ENCODE measurements at places on chromosomes 4 and X. TPM values are rescaled to one million over a fixed set of nuclear protein-coding genes. Genes with fewer than 3 reads are reported as not detected.

GRCh38 chrX:57266275-57266674, 20.2 kb upstream of the FAAH2 start:
- no peak for DNase-seq

DNA sequence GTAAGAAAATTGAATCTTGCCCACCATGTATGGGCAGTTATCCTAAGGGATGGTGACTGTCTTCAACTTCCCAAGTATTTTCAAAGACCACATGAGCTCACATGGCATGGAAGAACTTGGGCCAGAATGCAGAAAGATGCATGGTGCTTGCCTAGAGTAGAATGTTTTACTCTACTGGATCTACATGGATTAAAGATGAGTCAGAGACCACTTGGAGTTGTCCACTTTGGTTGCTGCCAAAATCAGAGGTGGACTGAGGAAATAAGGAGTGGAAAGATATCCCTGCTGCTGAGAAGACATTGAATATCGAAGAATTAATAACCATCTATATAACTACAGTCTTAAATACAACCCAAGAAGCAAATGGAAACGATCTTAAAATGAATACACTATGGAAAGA, 498.1 kb downstream of the NLGN4X start:
- DNase-seq: no peak

DNA sequence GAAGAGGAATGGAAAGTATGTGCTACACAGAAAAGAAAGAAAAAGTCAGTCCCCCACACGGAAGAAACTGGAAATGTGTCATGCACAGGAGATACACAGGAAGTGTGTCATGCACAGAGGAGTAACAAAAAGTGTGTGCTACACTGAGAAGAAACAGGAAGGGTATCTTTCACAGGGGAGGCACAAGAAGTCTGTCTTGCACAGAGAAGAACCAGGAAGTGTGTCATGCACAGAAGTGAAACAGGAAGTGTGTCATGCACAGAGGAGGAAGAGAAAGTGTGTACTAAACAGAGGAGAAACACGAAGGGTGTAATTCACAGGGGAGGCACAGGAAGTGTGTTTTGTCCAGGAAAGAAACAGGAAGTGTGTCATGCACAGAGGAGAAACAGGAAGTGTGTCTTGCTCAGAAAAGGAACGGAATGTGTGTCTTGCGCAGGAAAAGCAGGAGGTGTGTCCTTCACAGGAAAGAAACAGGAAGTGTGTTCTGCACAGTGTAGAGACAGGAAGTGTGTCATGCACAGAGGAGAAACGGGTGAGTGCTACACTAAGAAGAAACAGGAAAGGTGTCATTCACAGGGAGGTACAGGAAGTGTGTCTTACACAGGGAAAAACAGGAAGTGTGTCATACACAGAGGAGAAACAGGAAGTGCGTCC, 527.2 kb upstream of the PRKX start:
- DNase-seq: no peak

DNA sequence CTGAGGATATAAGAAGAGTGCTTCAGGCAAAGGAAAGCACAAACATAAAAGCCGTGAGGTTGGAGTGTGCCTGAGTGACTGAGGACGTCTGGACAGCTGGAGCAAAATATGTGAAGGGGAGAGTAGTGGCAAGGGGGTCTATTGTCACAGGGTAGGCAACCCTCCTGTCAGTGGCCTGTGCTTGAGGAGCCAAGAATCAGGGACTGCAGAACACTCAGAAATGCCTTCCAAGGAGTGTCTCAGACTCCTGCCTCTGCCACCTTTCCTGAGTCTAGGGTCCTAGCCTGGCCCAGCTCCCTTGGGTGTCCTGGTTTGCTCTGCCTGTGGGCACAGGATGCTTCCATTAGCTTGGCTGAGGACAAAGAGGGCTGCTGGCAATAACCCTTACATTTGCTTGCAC, 152.5 kb upstream of the PJA1 start:
- DNase-seq: no peak

GRCh38 chr4:82561786-82562563, at the start of gene TMEM150C:
TMEM150C (minus strand) TSS chr4:82561988; CDS start chr4:82504657, 57,331 bp downstream.
- peak; percentile 10 for DNase-seq

GPM6B gene
- total RNA-seq: not detected

SMIM10 gene
- 11.8 TPM for total RNA-seq

FRAS1 gene
- total RNA-seq: 4.0 TPM

- DNase-seq: no peak
Observed at GRCh38 chr4:3254302-3255131, 5.6 kb downstream of the MSANTD1 start.

GRCh38 chrX:20477836-20478524, 211.3 kb upstream of the RPS6KA3 start:
- no peak for DNase-seq

LGI2 gene
- total RNA-seq: not detected

- peak; percentile 23 for DNase-seq
Observed at GRCh38 chrX:76796311-76796710, 368.8 kb downstream of the MAGEE1 start.

DNA sequence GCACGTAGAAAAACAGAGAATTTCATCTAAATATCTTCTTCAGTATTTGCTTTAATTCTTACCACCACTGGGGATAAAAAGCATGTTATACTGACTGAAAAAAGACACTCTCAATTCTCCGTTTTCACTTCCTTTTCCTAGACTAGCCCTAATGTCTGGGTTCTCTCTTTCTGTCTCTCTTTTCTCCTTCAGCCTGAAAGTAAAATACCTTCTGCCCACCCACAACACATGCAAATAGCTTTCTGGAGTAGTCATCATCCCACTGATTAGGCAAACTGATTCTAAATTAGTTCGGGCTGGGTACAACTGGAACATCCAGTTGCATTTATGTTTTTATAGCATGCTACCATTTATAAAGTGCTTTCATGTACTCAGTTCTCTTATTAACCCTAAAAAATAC, 142.4 kb upstream of the ANKRD50 start:
- no peak for DNase-seq

SSX1 gene
- total RNA-seq: 0.51 TPM

DNA sequence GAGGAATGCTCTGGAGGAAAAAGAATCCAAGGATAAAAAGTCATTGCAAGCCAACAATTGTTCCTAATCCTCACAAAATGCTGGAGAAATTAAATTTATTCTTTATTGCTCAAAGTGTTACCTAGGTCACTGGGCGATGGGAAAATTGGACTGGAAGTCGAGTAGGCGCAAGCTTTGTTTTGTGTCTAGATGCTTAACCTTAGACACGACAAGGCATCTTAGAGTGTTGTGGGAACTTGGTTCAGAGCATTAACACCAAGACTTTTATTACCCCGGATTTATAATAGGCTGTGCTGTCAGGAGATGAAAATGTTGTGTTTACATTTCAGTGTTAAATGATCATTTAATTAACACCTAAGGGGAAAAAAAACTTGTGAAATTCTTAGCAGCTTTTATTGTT, 25.1 kb downstream of the SLIT2 start:
- no peak for DNase-seq

DNA sequence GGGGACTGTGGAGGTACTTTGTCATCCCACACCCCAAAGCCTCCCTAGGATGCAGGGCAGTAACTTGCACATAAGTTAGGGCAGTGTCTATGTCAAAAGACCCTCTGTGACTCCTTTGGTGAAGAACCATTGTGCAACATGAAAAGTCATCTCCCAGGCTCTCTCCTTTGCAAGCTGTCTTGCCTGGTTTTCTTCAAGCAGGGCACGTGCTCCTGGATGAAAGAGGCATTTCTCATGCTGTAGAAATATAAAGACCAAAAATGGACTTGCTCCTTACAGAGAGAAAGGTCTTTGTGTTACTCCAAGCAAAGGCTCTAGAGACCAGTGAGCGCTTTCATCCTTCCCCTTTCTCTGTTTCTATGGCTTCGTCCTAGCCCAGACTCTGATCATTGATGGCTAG, 44.9 kb downstream of the PLAC1 start:
- DNase-seq: no peak

GRCh38 chr4:98094118-98094517, 49.2 kb downstream of the STPG2 start:
- no peak for DNase-seq

DNA sequence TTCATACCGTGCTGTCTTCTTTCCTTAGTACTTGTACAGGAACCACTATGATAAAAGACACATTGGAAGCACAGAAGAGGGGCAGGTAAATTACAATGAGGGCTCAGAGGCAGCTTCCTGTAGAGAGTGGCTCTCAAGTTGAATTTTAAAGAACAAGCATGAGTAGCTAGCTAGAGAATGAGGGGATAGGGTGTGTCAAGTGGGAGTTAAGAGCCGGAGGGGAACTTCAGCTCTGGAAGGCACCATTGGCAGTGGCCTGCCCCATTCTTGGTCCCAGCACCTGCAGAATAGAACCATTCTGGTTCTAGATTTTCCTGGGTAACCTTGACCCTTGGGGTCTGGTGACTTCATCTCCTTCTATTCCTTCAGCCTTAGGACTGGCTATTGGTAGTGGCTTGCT, 34.0 kb upstream of the JADE1 start:
- no peak for DNase-seq

CLDN34 gene
- total RNA-seq: not detected

PAGE5 gene
- not detected for total RNA-seq

DLG3 gene
- total RNA-seq: 25.6 TPM

GRCh38 chr4:7223541-7223940, 31.2 kb downstream of the SORCS2 start:
- DNase-seq: no peak

DNA sequence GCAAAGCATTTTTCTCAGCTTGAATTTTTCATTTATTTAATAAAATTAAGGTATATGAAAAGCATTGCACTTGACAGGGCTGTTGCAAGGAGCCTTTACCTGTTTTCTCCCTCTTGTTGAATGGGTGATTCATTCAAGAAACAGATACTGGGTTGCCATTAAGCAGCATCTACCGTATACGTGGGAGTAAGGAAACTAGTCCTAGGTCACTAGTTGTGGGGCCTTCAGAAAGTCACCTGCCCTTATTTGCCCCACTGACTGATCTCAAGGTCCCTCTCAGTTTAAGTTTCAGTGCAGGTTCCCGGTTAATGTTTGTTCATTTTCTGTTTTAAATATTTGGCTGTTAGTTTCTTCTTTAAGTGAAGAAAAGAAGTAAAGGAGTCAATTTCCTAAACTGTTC, 34.0 kb downstream of the LHFPL1 start:
- DNase-seq: no peak

CDKL2 gene
- total RNA-seq: 1.8 TPM

DNA sequence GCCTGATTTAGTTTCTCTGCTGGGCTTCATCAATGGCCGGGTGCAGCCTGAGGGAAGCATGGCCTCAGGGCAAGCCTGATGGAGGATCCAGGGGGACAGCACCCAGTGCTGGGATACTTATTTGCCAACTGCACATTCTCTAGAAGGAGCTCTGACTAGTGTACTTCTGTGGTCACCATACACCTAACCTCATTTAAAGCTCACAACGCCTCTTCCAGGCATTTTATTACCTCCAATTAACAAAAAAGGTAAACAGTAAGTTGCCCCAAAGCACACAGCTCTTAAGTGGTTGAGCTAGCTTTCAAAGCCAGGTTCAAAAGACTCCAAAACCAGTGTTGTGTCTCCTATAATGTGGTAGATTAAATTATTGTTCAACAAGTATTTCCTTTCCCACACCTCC, 26.8 kb upstream of the ATXN3L start:
- no peak for DNase-seq

- no peak for DNase-seq
Observed at GRCh38 chrX:139211568-139212182, 318.9 kb upstream of the F9 start.

DNA sequence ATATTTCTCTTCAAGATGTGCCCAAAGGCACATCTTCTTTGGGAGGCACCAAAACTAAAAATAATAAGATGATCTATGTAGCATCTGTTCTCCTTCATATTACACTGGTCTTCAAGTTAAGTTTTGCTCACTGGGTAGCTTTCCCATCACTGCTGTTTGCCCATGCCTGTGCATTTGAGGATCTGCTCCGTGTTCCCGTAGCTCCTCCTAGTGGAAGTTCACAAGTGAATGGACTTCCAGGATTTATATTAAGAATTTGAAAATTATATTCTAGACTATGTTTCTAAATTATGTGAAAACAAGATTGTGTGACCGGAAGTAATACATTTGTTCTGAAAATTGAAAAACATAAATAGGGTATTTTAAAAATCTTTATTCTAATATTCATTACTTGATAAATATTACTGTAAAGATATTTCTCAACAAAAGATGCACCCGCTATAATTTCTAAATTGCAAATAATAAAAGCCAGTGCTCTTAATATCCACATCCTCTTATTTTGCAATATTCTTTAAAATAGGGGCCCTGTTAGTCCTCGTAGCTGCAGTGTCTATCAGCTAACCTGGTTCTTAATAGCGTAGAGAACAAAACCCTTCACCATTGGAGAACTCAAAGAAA, 147.7 kb downstream of the RBM46 start:
- peak; percentile 1 for DNase-seq

KLHL13 gene
- total RNA-seq: 44.4 TPM

DNA sequence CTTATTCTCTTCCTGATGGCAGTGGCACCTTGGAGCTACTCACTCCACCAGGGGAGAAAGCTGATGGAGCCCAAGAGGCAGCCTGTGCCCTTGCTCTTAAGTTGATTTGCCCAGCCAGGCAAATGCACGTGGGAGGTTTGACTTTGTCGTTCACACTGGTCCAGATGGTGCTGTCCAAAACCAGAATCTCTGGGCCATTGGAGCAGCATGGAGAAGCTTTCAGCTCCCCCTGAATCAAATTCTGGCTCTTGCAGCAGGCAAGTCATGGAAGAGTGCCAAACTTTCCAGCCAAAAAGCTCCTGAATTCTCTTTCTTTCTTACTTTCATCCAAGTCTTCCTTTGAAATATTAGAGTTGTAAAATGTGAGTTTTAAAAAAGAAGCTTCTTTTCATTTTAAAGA, 970.4 kb downstream of the RPA4 start:
- DNase-seq: no peak

- DNase-seq: no peak
Observed at GRCh38 chr4:150581641-150582051, 305 bp upstream of the MAB21L2 start.

DNA sequence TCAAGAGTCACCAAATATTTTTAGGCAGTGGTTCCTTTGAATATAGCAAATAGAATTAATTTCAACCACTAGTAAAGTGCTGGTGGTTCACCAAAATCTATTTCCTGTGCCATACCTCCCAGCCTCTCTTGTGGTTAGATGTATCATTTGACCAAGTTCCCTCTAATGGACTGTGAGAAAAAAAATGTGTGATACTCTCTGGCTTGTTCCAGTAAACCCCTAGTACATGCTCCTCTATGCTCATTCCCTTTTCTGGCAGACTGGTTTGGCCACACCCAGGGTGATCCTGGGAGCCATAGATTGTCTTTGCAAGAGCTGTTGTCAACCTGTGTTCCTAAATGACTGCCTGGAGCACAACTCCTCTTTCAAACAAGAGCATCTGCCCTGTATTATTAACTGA, 109.5 kb downstream of the FRAS1 start:
- no peak for DNase-seq

DNA sequence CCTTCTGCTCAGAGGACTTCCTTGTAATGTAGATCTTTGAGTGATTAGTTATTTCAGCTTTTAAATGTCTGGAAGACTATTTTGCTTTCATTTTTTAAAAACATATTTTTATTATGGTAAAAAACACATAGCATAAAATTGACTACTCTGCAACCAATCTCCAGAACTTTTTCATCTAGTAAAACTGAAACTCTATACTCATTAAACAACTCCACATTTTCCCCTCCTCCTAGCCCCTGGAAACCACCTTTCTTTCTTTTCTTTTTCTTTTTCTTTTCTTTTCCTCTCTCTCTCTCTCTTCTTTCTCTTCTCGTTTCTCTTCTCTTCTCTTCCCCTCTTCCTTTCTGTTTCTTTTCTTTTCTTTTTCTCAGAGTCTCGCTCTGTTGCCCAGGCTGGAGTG, 230.6 kb downstream of the DLG3 start:
- DNase-seq: no peak

TEX11 gene
- not detected for total RNA-seq

ITM2A gene
- total RNA-seq: not detected

- DNase-seq: no peak
Observed at GRCh38 chr4:18676526-18676915, 655.0 kb upstream of the LCORL start.

All from Caki2 (cell line).